ENCODE measurements at places on chromosomes 16 and 17.

- no peak for DNase-seq
These were observed 174.1 kb downstream of the ZFHX3 start for GRCh38 chr16:72873853-72874252.

GRCh38 chr17:61352781-61353491 is 46.7 kb upstream of the TBX2 start:
- DNase-seq, result no peak

DNA sequence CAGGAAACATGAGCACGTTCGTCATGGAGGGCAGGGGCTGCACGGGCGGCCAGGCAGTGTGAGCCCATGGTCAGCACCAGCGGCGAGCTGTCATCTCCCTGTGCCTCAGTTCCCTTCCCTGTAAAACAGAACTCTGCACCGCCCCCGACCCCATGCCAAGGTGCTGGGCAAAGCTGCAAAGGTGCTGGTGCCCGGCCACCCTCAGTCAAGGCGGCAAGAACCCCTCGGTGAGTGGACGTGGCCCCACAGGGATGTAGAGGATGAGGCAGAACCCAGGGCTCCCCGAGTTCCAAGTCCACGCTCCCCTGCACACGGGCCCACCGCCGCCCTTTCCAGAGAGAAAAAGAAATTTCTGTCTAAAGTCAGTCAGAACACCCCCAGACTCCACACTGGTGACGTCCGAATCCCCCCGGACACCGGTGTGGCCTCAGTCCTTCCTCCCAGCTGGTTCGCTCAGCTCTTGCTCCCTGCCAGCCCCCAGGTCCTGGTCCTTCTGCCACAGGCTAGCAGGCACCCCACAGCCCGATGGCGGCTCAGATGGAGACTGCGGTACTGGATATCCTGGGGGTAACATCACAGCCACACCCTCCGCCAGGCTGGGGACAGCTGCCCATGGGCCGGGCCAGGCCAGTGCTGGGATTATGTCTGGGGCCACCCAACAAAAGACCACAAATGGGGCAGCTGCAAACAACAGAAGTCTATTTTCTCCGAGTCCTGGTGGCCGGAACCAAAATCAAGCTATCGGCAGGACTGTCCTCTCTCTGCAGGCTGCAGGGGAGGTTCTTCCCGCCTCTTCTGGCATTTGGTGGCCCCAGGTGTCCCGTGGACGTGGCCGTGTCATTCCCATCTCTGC is 14.4 kb upstream of the BAHCC1 start:
- DNase-seq, result no peak

DNA sequence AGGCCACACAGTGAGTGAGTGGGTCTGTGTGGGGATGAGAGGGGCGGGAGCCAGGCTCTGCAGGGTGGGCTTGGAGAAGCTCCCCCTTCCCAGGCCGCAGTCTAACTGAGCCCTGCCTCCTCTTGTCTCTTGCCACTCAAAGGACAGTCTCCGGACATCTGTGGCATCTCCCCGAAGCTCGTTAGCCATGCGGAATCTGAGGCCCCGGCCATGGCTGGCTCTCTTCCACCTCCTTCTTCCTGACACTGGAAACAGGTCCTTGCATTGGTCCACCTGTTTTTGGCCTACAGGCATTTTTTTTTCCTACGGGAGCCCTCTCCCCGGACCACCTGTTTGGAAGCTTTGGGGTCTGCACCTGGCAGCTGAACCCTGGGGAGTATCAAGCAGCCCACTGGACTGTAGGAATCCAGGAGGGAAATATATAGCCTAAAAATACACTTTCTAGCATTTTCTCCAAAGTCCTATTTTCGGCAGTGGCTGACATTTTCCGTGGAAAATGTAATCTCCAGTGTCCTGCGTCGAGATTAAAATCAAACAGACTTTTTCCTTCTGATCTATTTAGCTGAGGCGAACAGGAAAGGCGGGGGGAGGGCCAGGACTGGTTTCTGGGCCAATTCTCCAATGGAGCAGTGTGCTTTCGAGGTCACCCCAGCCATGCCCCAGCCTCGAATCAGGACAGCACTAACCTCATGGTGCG is 9.1 kb downstream of the ATP2A3 start:
- DNase-seq, result no peak

DNA sequence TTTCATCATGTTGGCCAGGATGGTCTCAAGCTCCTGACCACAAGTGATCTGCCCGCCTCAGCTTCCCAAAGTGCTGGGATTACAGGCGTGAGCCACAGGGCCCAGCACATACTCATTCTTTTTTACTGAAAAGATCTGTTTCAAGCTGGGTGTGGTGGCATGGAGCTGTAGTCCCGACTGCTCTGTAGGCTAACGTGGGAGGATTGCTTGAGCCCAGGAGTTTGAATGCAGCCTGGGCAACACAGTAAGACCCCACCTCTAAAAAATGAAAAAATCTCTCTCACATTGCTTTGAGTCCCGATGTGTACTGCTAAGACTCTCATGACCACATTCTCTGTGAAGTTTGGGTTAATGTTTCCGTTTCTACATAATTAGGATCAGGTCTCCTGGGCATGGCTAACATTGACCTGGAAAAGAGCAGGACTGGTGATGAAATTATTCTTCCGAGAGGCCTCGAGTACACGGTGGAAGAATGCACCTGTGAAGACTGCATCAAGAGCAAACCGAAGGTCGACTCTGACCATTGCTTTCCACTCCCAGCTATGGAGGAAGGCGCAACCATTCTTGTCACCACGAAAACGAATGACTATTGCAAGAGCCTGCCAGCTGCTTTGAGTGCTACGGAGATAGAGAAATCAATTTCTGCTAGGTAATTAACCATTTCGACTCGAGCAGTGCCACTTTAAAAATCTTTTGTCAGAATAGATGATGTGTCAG is 2.3 kb downstream of the TNFRSF17 start:
- no peak for DNase-seq

DNA sequence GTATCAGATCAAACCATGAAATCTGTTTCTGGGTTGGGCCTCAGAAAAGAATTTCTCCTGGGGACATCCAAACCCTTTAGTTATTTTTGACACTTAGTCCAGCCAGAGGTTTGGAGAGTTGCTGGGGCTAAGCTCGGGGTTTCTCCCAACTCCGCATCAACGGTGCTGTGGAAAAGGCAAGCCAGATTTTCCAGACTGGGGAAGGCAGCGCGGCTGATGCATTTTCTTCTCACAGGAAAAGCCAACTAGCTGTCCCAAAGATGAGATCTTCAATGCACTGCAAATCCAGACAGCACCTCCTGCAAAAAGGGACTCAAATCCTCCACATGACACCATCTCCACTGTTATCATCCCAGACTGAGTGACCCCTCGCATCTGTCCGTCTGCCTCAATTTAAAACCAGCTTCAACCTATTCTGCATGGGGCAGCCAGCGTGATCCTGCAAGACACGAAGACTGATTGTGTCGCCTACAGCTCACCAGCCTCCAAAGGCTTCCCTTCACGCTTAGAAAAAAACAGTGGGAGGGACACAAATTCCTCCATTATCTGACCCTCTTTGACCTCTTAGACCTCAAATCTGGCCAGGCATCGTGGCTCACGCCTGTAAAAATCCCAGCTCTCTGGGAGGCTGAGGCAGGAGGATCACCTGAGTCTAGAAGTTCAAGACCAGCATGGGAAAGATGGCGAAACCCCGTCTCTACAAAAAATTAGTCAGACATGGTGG is 62.0 kb downstream of the GAS7 start:
- DNase-seq, result no peak

DNA sequence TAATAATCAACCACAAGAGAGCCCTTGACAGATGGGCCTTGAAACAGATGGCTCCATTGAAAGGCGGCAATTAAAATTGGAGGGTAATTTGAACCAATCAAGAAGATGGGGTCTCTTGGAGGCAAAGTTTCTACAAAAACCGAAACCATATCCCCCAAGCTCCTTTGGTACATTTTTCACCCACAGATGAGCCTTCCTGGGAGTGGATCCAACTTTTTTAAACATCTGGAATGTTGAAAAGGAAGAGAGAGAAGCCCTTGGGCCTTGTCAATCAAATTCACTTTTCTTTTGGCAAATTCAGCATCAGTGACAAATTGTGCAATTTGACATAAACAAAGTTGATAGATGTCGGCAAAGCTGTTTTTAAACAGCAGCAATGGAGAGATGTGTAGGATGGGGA is 13.2 kb upstream of the NUP93 start:
- DNase-seq, result no peak

DNA sequence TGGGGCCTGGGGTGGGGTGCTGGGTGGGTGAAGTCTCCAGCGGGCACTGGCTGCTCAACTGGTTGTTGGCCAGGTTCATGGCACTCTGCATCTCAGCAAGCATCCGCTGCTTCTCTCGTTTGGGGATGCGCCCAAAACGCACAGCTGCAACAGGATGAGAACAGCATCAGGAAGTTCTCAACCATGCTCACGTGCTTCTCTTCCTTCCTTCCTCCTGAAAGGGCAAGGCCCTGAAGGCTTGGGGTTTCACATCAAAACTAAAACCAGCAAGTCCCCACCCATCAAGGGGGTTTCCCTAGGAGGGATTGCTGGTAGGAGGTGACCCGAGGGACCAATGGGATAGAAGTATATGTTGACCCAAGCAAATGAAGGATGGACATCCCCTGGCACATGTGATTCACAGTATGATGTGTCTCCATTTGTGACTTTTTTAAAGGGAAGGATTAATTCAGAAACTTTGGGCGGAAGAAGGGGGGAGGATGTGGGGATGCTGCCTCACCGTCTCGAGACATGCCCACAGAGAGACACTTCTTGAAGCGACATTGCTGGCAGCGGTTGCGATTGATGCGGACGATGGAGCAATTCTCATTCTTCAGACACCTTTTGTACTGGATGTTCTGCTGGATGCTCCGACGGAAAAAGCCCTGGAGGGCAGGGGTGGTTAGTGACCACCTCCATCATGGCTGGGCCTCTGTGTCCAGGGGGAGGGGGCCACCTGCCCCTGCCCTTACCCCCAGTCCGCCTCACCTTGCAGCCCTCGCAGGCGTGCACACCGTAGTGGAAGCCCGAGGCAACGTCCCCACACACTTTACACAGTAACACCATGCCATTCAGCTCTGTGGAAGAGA is 4.2 kb downstream of the NR1D1 start:
- no peak for DNase-seq

DNA sequence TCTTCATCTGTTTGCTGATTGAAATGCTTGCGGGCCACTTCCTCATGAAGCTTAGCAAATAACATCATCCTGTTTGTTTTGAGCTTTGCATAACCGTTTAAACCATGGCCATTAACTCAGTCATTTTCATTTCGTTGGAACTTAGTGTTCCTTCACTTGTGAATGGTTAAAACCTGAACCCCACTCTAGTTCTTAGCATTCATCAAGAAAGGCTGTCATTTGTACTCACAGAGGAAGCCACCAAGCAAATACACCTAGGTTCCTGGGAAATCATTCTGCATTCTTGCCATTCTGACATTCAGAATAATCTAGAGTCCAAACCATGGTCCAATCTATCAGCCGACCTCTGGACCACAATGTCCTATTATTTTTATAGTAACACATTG is 8.4 kb upstream of the TAT start:
- no peak for DNase-seq

DNA sequence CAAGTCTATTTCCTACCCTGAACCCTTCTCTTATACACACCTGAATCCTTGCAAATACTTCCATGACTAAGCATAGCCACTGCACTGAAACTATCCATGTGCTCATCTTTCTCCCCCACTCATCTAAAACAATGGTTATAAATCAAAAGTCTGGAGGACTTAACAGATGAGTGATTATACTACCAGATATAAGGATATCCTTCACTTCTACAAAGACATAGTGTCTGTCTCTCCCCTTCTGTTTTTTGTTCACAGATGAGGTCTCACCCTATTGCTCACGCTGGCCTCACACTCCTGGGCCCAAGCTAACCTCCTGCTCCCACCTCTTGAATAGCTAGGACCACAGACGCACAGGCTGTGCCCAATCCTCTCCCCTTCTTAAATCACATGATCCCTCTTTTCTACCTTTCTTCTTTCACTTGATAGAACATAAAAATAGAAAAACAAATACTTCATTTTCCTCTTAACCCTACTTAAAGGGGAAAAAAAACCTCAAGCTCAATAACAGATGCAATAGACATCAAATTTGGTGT is 19.2 kb downstream of the CEP112 start:
- DNase-seq, result no peak

- no peak for DNase-seq
These were observed 2.8 kb upstream of the PPP1R27 start for GRCh38 chr17:81837641-81838040.

GRCh38 chr17:15263206-15263579 is 1.9 kb downstream of the PMP22 start:
- DNase-seq, result peak; percentile 7

GRCh38 chr16:83045790-83046189 is 419.0 kb downstream of the CDH13 start:
- no peak for DNase-seq

DNA sequence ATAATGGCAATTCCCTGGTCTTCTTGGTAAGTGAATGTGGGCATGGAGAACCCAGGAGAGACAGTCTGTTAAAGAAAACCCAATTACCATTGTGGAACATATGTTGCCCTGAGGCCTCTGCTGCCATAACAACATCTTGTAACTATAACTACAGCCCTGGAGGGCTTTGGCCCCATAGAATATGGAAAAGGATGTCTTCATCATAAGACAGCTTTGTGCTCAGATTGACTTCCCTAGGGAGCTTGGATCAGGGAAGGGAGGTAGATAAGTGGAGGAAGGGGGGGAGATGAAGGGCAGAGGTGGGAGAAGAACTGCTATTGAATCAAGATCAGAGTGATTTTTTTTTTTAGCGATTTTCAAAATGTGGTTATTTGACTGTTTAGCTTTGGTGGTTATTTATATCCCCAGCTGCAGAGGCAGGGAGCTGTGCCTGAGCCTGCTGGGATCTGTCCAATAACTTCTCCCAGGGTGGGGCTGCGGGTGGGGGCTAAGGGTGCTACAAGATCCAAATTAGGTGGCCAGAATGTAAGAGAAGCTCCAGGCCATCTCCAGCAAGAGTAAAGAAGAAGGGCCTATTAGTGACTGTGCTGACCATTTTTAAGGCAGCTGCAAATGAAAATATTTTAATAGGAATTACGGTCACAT is 5.3 kb upstream of the KAT7 start:
- DNase-seq, result no peak

- DNase-seq, result no peak
These were observed 15.1 kb downstream of the NOD2 start for GRCh38 chr16:50708373-50709060.

DNA sequence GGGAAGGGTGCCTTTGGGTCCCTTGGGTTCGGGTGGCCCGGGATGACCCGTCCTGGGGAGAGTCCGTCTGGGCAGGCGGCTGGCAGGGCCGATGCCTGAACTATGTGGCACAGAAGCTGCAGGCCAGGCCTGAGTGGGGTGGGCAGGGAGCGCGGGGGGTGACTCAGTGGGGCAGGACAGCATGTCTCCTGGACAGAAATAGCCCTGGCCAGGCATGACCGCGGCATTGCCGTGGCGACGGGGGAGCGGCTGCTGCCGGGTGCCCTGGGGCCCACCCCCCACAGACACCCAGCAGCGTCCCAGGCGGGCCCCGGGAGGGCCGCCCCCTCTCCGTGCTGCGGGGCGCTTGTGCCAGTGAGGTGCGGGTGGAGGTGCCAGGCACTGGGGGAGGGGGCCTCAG is 1.8 kb upstream of the C1QTNF8 start:
- no peak for DNase-seq

All from hematopoietic multipotent progenitor cell treated with erythropoietin and hydrocortisone succinate and interleukin-3 and kit ligand, for 15 days (in vitro differentiated cells).